ENCODE measurements at places on chromosomes 3 and 15.

- no peak for DNase-seq
Measured at GRCh38 chr3:25901796-25902195, 111.9 kb downstream of the OXSM start.

DNA sequence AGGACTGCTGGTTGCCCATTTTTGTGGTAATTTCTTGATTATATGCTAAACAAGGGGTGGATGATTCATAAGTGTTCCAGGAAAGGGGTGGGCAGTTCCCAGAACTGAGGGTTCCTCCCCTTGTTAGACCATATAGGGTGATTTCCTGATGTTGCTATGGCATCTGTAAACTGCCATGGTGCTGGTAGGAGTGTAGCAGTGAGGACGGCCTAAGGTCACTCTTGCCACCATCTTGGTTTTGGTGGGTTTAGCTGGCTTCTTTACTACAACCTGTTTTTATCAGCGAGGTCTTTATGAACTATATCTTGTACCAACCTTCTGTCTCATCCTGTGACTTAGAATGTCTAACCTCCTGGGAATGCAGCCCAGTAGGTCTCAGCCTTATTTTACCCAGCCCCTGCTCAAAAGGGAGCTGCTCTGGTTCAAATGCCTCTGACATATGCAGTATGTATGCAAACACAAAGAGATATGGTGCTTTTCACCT lies 46.2 kb downstream of the C3orf38 start:
- DNase-seq: no peak

DNA sequence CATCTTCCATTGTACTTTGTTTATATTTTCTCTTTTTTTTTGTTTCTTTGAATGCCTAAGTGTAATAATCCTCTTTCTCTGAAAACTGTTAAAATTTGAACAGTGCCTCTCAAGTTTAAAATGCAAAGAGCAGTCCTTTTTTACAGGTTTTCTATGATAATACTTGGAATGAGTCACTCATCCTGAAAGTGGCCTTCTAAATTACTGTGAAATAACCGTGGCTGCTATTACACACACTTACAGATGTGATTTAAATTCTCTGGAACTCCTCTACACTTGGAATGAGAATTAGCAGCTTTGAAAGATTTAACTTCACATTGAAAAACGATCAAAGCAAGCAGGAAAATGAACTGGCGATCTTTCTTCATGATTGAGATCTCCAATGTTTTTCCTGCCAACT lies 105.9 kb downstream of the ROBO1 start:
- no peak for DNase-seq

GRCh38 chr3:161649900-161650484 lies 153.4 kb downstream of the OTOL1 start:
- DNase-seq: no peak

GRCh38 chr3:44906997-44907396 lies 32.6 kb downstream of the TGM4 start:
- DNase-seq: no peak

GRCh38 chr15:89058876-89059405 lies 29.3 kb upstream of the ABHD2 start:
- no peak for DNase-seq

DNA sequence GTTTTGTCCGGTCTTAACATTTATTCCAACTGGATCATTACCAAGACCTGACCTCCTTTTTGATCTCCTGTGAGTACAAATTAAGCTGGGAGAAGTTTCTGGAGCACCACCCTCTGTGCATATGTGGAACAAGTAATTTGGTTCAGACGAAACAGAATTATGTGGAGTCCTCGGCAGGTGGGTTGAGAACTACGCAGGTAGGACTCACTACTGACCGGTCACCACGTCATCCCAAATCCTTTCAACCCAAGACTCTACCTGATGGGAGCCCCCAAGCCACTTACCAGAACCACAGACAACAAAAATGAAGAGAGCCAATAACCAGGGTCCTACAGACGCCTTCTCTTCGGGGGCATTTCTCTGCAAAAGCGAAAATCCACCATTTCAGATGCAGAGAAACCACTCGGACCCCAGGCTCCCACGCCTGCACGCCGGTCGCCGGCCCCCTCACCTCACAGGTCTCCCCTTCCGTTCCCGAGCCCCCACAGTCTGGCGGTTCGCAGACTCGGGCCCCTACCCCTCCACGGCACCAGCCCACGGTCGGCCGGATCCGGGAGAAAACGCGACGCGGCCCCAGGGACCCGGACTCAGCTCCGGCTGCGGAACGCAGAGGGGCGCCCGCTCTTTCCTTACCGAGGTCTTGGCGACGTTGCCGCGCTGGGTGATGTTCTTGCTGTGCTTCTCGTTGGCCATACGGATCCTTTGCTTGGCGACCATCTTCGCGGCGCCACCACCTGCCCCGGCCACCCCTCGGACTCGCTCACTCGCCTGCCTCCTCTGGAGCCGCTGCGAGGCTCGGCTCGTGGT lies 674 bp downstream of the SERP1 start:
- DNase-seq: no peak

GRCh38 chr3:102091358-102091757 lies 242.0 kb downstream of the NFKBIZ start:
- no peak for DNase-seq

DNA sequence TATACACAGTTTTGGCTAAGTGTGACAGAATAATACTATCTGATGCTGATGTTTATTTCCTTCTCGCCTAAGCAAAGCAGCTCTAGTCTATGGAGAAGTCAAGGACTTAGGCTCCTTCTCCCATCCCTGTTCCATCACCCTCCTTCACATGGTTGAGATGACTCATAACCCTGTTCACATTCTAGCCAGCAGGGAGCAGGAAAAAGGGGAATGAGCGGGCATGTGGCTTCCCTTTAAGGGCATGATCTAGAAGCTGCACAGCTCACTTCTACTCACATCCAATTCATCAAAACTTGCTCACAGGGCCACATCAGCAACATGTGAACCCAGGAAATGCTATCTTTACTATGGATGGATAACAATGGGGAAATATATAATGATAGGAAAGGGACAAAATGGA lies 40.9 kb downstream of the CBLB start:
- DNase-seq: no peak

GRCh38 chr3:51340013-51340829 lies 44.9 kb upstream of the MANF start:
- DNase-seq: peak; percentile 82

GRCh38 chr3:133833267-133833666 lies 27.7 kb downstream of the SRPRB start:
- no peak for DNase-seq

DNA sequence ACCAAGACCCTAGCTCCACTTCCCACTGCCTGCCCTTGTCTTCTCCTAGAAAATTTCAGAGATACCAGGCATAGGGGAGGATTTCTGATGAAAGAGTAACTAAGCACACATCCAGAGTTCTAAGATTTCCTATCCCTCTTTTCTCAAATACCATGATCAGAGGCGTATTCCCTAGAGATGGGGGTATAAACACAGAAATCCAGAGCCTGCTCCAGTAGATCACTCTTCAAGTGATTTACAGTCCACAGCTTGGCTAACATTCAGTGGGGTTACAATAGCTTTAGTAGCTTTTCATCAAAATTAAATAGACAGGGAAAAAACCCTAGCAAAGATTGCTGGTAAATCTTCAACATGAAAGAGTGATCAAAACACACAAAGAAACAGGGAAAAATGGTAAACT lies 800.7 kb upstream of the GRM7 start:
- no peak for DNase-seq

GRCh38 chr3:134312873-134313846 lies 61.1 kb downstream of the AMOTL2 start:
- no peak for DNase-seq

DNA sequence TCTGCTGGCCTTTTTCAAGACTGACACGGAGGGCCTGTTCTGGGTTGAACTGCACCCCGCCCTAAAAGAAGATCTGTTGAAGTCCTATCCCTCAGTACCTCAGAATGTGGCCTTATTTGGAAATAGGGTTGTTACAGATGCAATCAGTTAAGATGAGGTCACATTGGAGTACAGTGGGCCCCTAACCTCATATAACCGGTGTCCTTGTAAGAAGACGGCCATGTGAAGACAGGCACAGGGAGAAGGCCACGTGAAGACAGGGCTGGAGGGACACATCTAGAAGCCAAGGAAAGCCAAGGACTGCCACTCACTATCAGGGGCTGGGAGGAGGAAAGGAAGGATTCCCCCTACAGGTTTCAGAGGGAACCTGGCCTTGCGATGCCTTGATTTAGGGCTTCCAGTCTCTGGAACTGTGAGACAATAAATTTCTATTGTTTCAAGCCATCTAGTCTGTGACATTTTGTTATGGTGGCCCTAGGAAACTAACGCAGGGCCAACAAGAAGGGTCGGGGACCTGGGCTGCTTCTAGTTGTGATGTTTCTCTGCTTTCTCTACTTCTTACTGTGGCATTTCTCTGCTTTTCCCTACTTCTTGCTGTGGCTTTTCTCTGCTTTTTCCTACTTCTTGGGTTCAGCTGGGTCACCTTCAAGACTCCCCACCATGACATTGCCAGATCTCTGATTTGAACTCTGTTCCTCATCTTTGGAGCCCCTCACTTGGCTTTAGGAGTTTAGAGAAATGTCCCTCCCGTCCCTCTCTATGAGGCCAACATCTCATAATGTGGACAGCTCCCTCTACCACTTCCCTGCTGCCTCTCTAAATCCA lies 4.8 kb upstream of the CCDC174 start:
- no peak for DNase-seq

DNA sequence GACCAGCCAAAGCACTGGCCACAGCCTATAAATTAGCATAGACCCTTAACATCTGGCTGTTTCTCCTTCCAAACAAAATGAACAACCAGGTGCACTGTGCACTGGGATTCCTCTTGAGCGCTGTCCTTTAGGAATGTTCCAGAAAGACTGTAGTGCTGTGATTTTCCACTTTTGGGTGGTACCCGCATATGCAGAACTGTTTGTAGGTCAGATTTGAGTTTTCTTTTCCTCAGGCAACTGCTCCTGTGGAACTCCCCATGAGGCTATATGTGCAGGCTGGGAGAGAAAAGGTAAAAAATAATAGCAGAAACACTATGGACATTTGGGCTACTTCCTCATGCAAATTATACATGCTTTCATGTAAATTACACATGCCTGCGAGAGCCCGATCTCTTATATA lies 139.1 kb downstream of the CHST2 start:
- no peak for DNase-seq

DNA sequence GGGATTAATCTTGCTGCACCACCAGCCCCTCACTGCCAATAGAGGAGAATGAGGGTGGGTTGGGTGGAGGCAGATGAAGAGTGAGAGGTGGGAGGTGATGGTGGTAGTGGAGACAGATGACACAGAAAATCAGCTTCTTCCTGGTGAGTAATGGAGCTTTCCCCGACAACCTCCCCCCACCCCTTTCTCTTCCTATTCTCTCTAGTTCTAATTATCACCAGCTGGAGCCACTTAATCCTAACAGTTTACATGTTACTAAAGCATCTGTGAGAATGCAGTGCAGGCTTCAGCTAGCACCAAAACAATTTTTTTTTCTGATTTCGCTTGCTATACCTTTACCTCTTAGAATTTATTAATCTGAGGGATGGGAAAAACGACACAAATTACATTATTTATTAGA lies 116.1 kb upstream of the DNAJC19 start:
- no peak for DNase-seq

- no peak for DNase-seq
Measured at GRCh38 chr15:82172506-82172905, 90.0 kb downstream of the EFL1 start.

DNA sequence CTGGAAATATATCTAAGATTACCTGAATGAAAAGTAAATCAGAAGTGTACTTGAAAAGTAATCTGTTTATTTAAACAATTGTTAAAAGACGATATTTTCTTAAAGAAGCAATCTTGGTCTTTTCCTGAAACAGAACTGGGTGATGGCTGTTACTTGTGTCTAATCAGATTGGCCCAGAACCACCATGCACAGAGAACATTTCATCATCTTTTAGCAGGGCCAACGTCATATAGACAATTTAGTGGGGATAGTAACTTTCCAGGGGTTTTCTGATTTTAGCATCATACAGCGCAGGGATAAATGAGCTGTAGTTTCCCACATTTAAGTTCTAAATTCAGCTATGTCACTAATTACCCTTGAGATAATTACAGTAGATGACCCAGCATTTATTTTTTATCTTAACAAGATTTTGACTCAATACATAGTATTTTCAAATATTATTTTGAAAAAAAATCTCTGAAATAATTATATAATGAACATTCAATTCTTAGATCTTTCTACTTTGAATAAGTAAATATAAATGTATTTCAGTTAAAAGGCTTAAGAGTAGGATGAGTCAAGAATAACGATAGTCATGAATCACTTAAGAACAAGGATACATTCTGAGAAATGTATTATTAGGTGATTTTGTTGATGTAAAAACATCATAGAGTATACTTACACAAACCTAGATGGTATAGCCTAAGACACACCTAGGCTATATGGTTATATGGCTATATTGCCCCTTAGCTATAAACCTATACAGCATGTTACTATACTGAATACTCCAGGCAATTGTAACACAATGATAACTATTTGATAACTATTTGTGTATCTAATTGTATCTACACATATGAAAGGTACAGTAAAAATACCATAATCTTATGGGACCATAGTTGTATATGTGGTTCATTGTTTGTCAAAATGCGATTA lies 103.8 kb upstream of the MME start:
- DNase-seq: no peak

DNA sequence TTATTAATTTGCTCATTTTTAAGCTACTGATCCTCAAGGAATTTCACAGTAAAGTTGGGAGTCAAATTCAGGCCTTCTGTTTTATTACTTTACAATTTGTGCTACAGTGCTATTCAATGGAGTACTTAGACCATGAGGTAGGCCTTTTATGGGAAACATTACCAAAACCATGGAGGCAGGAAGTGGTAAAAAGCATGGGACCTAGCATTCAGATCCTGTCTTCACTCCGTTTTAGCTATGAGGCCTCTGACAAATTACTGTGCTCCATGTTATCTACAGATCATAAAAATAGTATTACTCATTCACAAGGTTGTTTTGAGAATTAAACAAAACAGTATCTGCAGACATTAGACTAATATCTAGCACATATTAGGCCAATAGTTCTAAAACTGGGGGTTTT lies 140.6 kb upstream of the SLITRK3 start:
- no peak for DNase-seq

- no peak for DNase-seq
Measured at GRCh38 chr3:183116025-183116614, 16.8 kb upstream of the MCCC1 start.

GRCh38 chr3:84905556-84905920 lies 53.3 kb upstream of the CADM2 start:
- no peak for DNase-seq

DNA sequence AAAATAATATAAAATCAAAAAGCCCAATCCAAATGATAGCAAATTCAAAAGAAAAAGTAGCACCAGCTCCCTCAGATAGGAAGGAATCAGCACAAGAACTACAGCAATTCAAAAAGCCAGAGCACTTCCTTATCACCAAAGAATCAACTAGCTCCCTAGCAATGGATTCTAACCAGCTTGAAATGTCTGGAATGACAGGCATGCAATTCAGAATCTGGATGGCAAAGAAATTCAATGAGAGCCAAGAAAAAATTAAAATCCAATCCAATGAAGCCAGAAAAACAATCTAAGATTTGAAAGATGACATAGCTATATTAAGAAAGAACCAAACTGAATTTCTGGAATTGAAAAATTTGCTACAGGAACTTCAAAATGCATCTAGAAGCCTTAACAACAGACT lies 1334.4 kb upstream of the ALCAM start:
- no peak for DNase-seq

All from BJ (cell line).